Germinal center (tissue), 1 donor: ENCODE measurements at places on chromosomes 5 and 9.

- no peak for DNase-seq
Observed at GRCh38 chr5:81553567-81554212, 159.8 kb upstream of the ACOT12 start.

- no peak for DNase-seq
Observed at GRCh38 chr5:150528924-150529546, 21.1 kb downstream of the NDST1 start.

DNA sequence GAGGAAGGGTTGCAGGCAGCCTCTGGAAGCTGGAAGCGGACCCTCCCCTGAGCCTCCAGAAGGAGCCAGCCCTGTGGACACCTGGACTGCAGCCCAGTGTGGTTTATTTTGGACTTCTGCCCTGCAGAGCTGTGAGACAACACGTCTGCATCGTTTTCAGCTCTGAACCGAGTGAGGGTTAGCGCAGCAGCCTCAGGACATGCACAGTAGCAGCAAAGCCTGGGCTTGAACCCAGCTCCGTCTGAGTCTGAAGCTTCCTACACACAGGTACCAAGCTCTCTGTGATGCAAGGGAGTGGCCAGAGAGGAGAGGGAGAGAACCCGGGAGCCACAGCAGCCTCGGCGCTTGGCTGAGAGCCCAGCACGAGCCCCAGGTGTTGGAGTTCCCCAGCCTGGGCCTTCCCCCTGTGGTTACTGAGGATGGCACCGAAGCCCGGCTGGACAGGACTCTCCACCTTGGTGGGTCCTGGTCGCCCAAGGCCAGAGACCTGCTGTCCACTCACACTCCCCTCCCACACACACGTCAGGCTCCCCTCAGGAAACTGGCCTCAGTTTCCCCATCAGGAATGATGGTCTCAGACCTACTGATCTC lies 128.2 kb downstream of the OLFM1 start:
- DNase-seq, result no peak

DNA sequence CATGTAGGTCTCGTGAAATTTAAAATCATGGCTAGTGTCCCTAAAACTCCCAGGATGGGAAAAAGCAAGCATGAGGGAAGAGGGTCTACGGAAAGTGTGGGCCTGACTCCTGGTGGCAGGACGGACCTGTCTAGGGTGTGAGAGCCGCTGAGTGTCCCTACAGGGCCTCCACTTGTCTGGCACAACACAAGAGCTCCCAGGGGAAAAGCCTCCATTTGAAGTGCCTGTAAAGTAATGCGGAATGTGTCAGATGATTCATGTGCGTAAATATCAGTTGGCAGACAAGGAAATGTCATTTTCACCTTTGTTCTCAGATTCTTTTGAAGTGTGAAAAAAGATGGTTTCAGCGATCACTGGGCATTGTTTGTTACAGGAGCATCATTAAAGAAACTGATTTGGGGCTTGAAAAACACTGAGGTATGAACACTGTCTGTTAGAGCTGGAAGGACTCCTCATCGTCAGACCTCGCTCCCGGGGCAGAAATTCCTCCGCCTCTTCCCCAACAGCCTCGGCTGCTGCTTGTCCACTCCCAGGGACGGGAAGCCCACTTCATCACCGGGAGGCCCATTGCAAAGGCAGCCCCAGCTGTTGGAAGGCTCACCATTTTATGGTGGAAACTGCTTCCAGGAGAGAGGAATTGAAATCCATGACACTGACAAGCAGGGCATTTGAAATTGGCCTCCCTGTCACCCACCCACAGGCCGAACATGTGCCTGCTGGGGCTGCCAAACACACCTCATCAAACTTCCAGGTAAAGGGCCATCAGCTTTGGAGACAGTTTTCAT lies 240.8 kb downstream of the FSTL4 start:
- DNase-seq, result no peak

- no peak for DNase-seq
Observed at GRCh38 chr5:67268231-67269021, 71.8 kb upstream of the CD180 start.

DNA sequence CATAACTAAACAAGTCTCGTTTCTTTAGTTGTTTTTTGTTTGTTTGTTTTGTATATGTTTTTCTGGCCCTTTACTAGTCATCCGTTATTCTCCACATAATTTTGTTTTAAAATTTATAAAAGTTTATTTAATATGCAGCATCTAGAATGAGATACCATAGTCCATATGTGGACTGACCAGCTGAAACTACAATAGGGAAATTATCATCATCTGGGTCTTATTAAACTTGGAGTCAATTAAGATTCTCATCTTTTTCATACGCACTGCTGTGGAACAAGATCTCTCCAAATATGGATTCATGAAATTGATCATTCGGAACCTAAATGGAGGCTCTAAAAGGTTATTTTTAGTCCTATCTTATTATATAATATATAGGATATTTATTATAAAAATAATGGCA lies 99.3 kb downstream of the FGF1 start:
- DNase-seq, result no peak

DNA sequence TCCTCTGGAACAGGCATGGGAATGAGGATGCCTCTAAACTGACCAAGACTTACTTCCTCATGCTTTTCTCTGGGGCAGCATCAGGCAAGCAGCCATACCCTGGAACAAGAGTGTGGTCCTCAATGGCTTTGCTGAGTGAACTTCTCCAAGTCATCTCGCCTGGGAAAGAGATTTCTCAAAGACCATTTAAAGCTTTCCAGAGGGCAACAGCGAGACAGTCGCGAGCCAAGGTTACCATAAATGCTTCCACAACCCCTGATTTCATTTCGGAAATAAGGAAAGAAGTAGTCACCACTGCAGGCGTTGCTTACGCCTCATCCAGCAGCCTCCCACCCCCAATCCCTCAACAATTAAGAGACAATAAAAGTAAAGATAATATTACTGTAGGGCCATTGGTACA lies 1.1 kb upstream of the SNCAIP start:
- DNase-seq, result no peak
